ENCODE measurements at places on chromosomes 1 and 21.

- DNase-seq: no peak
Observed at GRCh38 chr1:201020721-201021629, 2.5 kb downstream of the KIF21B start.

- no peak for DNase-seq
Observed at GRCh38 chr1:222892137-222892769, 77.4 kb downstream of the DISP1 start.

DNA sequence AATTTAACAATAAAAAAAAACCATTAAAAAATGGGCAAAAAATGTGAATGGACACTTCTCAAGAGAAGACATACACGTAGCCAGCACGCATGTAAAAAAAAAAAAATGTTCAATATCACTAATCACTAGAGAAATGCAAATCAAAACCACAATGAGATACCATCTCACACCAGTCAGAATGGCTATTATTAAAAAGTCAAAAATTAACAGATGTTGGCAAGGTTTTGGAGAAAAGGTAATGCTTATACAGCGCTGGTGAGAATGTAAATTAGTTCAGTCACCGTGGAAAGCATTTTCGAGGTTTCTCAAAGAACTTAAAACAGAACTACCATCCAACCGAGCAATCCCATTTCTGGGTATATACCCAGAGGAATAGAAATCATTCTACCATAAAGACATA, 1091.5 kb upstream of the B3GALT2 start:
- no peak for DNase-seq

DNA sequence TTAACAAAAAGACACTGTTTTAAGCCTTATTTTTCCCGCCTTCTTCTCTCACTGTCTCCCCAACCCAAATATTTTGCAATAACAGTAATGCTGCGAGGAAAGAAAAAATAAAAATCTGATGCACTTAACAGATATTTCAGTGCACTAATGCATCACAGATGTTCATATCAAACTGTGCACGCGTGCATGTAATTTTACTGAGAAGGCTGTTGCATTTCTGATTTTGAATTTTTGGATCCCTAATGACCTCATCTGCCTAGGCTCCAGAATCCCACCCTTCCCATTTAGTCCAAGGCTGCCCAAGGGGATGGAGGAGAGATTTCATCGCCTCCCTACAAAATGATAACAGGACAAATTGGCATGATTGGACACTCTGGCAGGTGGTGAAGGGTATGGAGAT, 5.5 kb downstream of the TRABD2B start:
- no peak for DNase-seq

DNA sequence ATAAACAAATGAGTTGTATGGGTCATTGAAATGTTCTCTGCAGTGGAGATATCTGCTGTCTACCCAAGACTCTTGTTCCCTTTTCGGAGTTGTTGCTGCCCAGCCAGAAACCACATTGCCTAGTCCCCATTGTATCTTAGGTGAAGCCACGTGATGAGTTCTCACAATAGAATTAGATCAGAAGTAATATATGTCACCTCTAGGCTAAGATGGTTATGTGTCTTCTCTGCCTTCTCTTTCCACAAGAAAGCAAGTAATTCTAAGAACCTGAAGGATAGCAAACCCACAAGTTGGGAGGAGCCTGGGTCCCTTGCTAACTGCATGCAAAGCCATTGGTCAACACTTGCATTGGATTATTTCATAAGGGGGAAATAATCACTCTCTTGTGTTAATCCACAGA, 76.6 kb downstream of the ADCY10 start:
- DNase-seq: no peak

GRCh38 chr1:36924282-36924811, 110.0 kb downstream of the GRIK3 start:
- peak; percentile 11 for DNase-seq

GRCh38 chr1:212578041-212578440, 30.5 kb upstream of the ATF3 start:
- no peak for DNase-seq

GRCh38 chr1:5725855-5726585, 266.2 kb downstream of the NPHP4 start:
- DNase-seq: no peak

GRCh38 chr1:203992440-203992839, 80.5 kb upstream of the SOX13 start:
- DNase-seq: no peak

DNA sequence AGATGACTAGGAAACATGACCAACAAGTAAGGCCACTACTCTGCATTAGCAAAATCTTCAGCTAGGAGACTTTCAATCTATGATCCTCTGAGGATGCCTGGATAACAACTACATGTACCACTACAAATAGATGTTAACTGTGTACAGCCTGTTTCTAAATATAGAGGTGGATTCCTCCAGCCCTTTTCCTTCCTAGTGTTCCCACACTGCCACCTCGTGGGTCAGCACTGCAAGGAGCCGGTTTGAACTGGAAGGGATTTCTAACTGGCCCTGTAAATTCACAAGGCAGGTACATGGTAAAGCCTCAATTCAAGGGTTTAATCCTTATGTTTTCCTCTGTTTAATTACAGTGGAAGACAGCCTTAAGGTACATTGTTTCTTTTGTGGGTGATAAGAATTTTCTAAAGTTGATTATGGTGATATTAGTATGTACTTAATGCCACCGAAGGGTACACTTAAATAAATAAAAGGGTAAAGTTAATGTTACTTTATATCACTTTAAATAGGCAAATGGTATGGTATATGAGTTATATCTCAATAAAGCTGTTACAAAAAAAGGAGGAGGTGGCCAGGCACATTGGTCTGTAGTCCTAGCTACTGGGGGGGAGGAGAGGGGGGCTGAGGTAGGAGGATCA, 14.4 kb downstream of the SMYD3 start:
- peak; percentile 33 for DNase-seq
